Large intestine (tissue), 12 donors: ENCODE measurements at places on chromosomes 7 and 10. TPM values are rescaled to one million over a fixed set of nuclear protein-coding genes. Genes with fewer than 3 reads are reported as not detected.
A peak's percentile ranks its signal among the peaks of the same experiment; 100 is the strongest.

The CD36 gene
- polyA plus RNA-seq, result 84.9 TPM

The BEND7 gene
- 7.7 TPM for polyA plus RNA-seq

The CSGALNACT2 gene
- 18.2 TPM for polyA plus RNA-seq

The GPRIN2 gene
- polyA plus RNA-seq, result 10.3 TPM

The ZNF33A gene
- polyA plus RNA-seq, result 40.9 TPM

- DNase-seq, result no peak
- H3K27me3 ChIP-seq, result no peaks in the 10 kb centered on the region
- H3K4me3 ChIP-seq, result no peak overlapping the region
- H3K36me3 ChIP-seq, result no peaks in the 10 kb centered on the region
These were observed 14.8 kb upstream of the WNT16 start for GRCh38 chr7:121313793-121314676.

DNA sequence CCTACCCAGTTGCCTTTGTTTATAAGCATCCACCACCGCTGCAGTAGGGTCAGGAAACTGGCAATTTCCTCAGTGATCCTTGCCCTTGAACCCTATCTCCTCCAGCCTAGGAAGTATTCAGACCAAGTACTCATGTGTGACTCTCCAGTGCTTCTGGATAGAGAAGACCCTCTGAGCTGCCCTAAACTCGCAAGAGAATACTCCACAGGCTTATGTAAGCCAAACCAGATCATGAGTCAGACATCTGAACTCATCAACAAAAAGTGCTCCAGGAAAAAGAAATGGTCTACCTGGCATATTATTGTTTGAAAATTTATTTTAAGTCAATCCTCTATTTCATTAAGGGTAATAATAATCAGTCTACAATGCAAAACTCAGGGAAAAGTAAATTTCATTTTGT, 101.3 kb downstream of the KAT6B start:
- no peaks in the 10 kb centered on the region for H3K36me3 ChIP-seq
- H3K27ac ChIP-seq, result no peak overlapping the region
- H3K27me3 ChIP-seq, result no peaks in the 10 kb centered on the region
- H3K4me1 ChIP-seq, result no peaks in the 10 kb centered on the region
- DNase-seq, result no peak

- H3K27me3 ChIP-seq, result no peaks in the 10 kb centered on the region
- H3K27ac ChIP-seq, result no peak overlapping the region
- no peak for DNase-seq
- H3K36me3 ChIP-seq, result no peaks in the 10 kb centered on the region
- no peaks in the 10 kb centered on the region for H3K4me1 ChIP-seq
These were observed 329.4 kb downstream of the NXPH1 start for GRCh38 chr7:8762803-8763202.

GRCh38 chr7:34949361-34949760, 87.9 kb downstream of the DPY19L1 start:
- no peak for DNase-seq
- no peaks in the 10 kb centered on the region for H3K36me3 ChIP-seq
- no peaks in the 10 kb centered on the region for H3K4me1 ChIP-seq
- H3K4me3 ChIP-seq, result no peak overlapping the region
- no peaks in the 10 kb centered on the region for H3K27me3 ChIP-seq

DNA sequence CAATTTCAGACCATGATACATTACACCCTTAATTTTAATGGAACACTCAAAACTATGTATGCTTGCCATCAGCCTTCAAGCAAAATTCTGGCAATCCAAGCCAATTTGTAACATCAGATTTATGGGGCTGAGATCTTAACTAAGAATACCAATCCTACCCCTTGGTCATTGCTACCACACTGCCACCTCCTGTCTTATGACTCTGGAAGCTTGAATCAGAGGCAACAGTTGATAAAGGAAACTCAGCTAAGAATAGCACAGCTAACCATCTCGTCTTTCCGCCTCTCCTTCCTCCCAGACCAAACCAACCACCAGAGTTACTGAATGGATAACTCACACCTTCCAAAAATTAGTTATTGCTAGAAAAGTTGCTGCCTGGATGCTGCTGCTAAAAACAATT, 7.4 kb downstream of the IGF2BP3 start:
- no peak overlapping the region for H3K27ac ChIP-seq
- H3K4me3 ChIP-seq, result no peak overlapping the region
- peaks cover 28% of the 10 kb centered on the region for H3K4me1 ChIP-seq
- H3K27me3 ChIP-seq, result no peaks in the 10 kb centered on the region

DNA sequence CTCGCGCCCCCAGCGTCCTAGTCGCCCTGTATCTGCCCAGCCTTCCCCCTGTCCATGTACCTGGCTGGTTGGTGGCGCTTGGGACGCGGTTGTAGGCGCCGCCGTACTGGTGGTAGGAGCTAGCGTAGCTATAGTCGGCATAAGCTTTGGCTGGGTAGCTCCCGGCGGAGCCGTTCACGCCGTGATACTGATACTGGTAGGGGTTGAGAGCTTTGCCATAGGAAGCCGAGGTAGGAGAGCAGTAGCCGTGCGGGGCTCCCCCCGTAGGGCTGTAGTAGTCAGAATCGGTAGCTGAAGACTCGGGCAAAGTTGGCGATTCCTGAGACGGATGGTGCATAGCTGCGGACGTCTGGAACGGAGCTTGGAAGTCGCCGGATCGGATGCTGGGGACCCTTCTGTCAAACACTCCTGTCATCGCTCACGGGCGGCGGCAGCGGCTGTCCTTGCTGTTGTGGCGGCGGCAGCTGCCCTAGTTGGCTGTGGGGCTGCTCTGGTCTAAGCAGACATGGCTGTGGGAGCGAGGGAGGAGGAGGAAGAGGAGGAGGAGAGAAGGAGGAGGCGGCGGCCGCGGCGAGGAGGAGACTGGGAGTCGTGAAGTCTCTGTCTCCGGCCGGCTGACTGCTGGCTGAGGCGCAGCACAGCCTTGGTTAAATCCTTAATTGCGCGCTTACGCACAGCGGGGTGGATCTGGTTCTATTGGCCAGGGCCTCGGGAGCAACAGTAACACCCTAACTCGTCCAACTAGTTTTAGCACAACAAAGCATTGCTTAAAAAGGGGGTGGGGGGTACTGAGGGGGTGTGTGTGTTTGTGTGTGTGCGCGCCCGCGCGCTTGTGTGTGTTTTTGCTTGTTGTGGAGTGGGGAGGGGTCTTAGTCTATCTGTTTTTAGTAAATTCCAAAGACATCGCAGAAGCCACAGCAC, at the start of gene DLX5:
Gene DLX5, minus strand, starts transcription at position 623 of the 921 bp plus-strand sequence. Its CDS starts 208 bp downstream, at position 415.
- peaks cover 5% of the 10 kb centered on the region for H3K4me1 ChIP-seq
- H3K27ac ChIP-seq, result no peak within 1 kb of the TSS
- no peaks in the 10 kb centered on the region for H3K36me3 ChIP-seq
- peak within 1 kb of the TSS; percentile 23 for H3K4me3 ChIP-seq

GRCh38 chr7:101411508-101411874, 48.8 kb downstream of the COL26A1 start:
- DNase-seq, result no peak
- no peak overlapping the region for H3K27ac ChIP-seq
- H3K4me1 ChIP-seq, result no peaks in the 10 kb centered on the region
- H3K27me3 ChIP-seq, result no peaks in the 10 kb centered on the region

- peaks cover 41% of the 10 kb centered on the region for H3K4me1 ChIP-seq
- H3K27ac ChIP-seq, result no peak overlapping the region
- no peak overlapping the region for H3K4me3 ChIP-seq
- no peak for DNase-seq
- no peaks in the 10 kb centered on the region for H3K27me3 ChIP-seq
These were observed 80.3 kb downstream of the FAM53B start for GRCh38 chr10:124663766-124664360.

DNA sequence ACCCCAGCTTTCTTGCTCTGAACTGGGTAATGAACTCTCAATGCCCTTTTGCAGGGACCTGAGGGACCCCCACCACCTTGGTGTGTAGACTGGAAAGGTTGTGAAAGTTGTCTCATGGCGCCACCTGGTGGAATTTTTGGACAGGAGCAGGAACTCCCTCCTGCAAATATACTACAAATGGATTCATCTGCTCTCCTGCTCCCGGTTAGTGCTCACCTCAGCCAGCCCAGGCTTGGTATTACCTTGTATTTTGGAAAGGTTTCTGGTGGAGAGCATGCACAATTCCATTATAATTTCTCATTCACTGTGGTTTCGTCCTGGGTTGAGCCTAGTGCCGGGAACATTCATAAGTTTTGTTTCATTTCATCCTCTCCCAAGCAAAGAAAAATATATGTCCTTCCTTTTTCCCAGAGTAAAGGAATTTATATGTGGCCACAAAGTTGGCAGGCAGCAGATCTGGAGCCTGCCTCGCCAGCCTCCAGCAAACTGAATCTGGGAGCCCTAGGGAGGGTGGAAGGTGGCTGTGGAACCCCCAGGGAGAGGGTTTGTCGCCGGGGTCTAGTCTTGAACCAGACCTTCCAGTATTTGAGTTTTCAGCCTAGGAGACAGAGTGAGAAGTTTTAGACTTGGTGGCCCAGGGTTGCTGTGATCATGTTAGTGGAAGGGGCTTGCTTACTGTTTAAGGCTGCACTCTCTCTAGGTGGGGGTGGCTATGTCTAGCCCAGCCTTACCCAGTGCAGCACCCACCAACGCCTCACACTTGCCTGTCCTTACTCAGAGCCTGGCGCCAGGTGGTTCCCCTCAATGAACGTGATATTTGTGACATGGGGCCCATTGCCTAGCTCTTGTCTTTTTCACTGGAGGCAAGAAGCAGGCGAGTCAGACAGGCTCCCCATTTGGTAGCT, 9.5 kb downstream of the FAM241B start:
- peaks cover 2% of the 10 kb centered on the region for H3K27me3 ChIP-seq
- H3K4me3 ChIP-seq, result no peak overlapping the region
- H3K4me1 ChIP-seq, result no peaks in the 10 kb centered on the region
- peak; percentile 42 for DNase-seq
- H3K36me3 ChIP-seq, result no peaks in the 10 kb centered on the region
- H3K27ac ChIP-seq, result no peak overlapping the region

DNA sequence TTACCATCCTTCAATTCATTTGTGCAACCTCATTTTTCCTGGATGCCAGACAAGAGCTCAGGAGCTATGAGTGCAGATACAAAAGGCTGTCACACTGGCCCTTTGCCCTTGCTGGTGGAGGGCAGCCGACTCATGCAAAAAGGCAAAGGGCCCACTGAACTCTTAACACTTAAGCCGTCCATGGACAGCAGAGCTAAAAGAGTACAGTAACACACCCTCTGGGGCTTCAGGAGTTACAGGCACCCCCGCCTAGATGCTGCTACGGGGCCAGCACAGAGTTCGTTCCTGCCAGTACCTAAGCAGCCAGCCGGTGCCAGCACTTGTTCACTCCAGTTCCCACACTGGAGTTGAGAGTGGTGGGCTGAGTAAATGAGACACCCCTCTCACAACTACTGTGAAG, 69.9 kb upstream of the MRLN start:
- H3K4me3 ChIP-seq, result no peak overlapping the region
- peaks cover 16% of the 10 kb centered on the region for H3K36me3 ChIP-seq
- H3K4me1 ChIP-seq, result no peaks in the 10 kb centered on the region
- no peak overlapping the region for H3K27ac ChIP-seq
- no peaks in the 10 kb centered on the region for H3K27me3 ChIP-seq
